NCI-H2081 treated with DMSO at 0.1 percent for 48 hours (cell line): ENCODE measurements at places on chromosomes 1 and 21.

DNA sequence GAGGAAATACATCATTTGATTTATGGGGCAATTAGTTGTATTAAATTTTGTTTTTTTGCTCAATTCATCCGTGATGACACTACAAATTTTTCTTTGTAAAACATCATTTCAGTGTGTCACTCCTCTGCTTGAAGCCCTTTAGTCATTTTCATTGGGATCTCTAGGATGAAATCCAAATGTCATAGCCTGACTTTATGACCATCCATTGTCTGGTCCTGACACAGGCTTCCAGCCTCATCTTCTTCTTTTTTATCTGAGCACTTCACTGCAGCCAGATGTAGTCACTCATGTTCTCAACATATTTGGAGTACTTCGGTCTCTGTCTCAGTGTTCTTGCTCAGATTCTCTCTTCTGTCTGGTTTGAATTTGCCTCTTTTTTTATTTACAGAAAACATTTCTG, 173.1 kb downstream of the HMCN1 start:
- DNase-seq = no peak

DNA sequence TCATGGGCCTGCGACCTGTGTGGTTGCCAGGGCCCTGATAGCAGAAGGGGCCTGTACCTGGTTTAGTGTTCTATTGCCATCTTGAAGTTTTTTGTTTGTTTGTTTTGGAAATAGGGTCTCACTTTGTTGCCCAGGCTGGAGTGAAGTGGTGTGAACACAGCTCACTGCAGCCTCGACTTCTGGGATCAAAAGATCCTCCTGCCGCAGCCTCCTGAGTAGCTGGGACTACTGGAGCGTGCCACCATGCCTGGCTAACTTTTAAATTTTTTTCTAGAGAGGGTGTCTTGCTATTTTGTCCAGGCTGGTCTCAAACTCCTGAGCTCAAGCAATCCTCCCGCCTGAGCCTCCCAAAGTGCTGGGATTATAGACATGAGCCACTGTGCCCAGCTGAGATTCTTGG, 72.9 kb downstream of the UBE2T start:
- no peak for DNase-seq

- no peak for DNase-seq
Observed at GRCh38 chr1:37634244-37634991, at the start of gene RSPO1. Gene RSPO1, minus strand, starts transcription at chr1:37634892. Its CDS starts 5,231 bp downstream, at chr1:37629661.

DNA sequence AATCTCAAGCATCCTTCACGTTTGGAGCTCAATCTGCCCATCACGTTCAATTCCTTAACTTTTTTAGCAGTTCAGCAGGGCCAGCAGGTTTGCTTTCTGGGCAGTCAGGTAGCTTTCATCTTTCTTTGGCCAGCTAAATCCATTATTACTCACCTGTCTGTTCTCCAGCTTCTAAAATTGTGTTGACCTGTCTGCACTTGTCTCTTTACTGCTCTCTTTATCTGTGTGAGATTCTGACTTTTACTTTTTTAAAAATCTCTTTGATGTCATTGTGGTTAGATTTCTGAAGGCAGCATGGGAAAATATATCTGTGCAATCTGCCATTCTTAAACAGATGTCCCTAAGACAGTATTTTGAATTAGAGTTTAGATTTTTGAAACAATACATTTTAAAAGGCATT, 24.9 kb upstream of the CYYR1 start:
- no peak for DNase-seq

DNA sequence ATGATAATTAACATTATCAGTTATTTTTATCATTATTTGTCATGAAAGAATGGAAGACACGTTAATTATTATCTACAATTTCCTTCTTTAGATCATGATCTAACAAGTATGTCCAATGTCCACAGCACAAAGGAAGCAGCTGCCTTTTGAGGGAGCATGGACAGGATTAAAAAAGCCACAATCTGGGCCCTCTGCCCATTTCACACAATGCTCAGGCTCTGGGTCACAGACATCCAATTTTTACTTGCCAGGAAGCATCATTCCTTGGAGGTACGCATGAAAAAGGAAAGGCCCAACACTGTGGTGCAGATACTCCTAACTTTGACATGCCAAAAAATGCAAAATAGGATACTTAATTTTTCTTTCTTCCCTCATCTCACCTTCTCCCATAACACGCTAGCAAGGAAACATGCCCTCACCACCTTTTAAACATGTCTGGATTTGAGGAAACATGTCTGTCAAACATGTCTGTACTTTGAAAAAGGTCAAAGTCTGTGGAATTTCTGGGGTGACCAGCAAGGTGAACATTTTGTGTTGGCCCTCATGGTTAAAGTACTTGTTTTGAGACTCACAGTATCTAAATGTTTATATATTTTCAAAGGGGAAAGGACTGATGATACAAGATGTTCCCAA, 40.0 kb downstream of the GADD45A start:
- DNase-seq = peak; percentile 49

- DNase-seq = no peak
Observed at GRCh38 chr1:39892601-39893595, 8.8 kb downstream of the MYCL start.

DNA sequence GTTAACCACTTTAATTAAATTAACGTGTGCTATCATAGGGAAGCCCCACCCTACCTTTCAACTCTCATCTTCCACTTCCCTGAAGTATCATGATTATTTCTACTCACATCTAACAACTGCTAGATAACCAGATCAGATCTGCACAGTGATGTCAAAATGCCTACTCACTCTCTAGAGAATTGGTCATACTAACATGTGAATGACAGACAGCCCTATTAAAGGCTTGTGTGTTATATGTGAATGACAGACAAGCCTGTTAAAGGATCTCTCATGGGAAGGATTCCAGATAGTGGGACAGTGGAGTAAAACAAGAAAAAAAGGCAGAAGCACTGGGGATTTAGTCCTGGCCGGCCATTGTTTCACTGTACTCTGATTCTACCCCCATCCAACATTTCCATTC, 12.6 kb downstream of the VTCN1 start:
- DNase-seq = no peak

DNA sequence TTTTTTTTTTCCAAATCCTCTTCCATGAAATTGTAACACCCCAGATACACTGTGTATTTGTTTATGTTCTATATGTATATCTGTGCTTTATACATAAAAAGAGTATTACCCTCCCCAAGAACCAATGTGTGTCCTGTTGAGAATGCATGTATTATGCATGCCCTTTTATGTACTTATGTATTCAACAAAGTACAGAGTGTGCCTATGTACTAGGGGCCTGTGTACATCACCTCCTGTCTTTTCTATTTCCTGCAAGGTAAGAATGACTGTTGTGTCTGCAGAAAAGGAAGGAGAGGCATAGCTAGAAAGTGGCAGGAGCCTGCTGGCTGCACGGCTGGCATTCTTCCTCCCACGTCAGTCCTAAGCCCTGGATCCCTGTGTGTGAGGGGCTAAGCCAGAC, 7.0 kb downstream of the TMEM61 start:
- DNase-seq = no peak

DNA sequence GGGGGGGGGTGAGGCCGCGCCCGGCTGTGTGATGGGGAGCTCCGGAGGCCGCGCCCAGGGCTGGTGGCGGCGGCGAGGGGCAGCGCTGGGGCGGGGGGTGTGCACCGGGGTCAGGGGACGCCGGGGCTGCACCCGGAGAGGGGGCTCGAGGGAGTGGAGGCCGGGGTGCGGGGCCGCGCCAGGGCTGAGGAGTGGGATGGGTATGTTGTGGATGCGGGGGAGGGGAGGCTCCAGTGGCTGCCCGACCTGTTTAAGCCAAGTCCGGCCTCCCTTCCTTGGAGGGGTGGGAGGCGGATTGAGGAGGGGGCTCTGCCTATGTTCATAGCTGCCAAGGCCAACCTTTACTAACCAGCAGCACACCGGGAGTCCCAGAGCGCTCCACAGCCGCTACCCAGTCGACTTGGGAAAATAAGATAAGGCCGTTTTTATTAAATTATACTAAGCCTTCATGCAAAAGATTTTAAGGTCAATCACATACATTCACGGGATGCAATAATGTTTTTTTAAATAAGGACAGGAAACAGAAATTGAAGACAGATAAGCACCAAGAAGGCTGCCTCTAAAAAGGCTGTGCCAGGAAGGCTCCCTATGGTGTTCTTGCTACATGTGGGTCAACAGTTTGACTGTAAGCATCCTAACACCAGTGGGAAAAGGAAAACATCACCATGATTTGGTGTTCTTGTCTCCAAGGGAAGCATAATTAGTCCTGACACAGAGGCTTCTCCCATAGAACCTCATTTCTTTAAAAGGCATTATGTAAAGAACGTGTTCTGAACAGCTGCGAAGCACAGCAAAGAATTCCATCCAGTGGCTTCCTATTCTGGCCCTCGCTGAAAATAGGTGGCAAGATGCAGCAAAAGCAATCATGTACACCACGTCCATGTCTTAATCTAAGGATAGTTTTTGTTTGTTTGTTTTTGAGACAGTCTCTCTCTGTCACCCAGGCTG, 626 bp upstream of the HLCS start:
- no peak for DNase-seq

DNA sequence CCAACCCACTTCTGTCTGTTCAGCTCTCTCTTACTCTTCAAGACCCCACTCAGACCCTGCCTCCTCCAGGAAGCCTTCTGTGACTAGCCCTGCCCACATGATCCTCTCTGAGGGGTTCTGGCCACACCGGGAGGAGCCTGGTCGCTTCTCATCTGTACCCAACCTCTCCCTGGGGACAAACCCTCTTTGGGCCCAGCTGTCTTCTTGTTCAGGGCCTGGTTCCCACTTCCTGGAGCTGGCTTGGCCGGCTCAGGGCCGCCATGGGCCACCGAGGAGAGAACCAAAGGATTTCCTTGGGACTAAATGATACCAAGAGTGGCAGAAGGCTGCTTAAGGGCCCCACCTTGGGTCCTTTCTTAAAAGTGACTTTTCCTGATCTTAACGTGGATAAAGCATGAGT, 124.7 kb upstream of the ZBTB40 start:
- DNase-seq = no peak

DNA sequence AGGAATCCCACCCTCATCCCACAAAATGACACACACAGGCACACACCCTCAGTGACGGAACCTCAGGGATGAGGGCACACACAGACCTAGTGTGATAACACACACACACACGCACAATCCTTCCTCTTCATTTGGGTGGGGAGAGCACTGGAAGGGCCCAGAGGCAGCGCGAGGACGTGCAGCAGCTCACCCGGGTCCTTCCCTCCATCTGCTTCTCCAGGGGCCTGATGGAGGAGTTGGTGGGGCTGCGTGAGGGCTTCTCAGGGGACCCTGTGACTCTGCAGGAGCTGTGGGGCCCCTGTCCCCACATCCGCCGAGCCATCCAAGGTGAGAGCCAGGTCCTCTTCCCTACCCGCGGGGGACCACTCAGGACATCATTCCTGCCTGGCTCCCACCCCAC, 557 bp downstream of the CLCNKA start:
- no peak for DNase-seq

DNA sequence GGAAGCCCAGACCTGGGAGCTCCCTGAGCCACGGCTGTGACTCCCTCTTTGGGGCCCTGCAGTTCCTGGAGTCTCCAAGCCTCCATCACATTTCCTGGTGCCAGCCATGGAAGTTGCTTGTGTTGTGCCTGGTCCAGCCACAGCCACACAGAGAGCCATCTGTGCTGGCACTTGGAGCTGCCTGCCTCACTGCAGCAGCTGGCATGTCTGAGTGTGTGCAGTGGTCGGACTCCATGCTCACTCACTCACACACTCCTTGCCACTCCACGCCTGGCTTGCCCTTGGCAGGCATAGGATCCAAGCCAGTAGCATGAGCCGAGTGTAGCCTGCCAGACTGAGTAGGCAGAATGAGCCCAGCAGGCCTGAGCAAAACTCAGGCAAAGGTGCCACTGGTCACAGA, 516.3 kb upstream of the BEND5 start:
- DNase-seq = no peak

- DNase-seq = no peak
Observed at GRCh38 chr1:26161415-26162219, 2.7 kb downstream of the FAM110D start.
